Omental fat pad (tissue), 4 donors: ENCODE measurements at places on chromosomes 13 and 19.

GRCh38 chr13:112692104-112692503, 2.3 kb downstream of the ATP11A start:
- DNase-seq: no peak

DNA sequence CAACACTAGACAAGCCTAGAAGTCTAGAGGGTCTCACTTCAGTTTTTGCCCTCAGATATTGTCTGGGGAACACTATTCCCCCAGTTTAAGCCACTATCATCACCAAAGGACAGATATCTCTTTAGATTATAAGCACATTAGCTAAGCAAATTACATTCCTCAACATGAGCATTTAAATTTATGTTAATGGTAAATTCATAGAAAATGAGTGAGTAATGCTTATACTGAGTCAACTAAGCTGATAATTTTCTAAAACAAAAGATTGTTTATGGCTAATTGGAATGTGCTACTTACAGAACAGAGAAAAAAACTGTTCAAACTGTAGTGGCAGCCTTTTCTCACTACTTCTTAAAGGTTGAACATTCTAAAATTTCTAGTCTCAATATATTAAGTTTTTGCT, 290.2 kb downstream of the SLITRK1 start:
- DNase-seq: no peak

- no peak for DNase-seq
Observed at GRCh38 chr13:22103046-22104027, 432.5 kb downstream of the FGF9 start.

DNA sequence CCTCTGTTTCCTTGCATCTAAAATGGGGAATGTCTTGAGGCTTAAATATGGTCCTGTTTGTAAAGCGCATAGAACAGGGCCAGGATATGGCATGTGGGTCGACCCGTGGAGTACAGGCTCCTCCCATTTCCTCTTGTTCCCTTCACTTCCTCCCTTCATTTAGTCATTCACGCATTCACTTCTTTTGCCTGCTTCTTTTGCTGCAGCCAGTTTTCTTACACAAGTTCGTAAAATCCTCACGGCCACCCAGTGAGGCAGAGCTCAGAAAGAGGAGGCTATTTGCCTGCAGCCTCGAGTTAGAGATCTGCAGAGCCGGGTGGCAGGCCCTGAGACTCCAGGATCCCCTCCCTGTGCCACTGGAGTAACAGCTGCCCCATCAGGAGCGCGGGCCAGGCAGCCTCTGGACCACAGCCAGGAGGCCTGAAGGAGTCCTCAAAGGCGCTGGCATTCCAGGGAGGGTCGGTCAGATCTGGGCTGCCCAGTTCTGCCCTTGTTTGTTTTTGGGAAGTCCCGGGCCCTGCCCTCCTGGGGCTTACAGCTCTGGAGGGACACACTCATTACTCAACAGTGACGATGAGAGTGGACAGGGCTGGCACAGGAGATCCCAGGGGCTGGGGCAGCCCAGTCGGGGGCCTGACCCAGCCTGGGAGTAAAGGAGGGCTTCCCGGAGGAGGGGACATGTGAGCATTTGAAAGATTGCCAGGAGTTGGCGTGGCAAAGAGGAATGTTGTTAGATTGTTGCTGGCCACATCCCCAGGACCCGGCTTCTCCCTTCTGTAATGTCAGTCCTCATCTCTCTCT, 4.6 kb downstream of the PPP5C start:
- no peak for DNase-seq

GRCh38 chr13:35874704-35875103, 256.5 kb downstream of the DCLK1 start:
- DNase-seq: no peak

GRCh38 chr13:41013835-41014234, 5.3 kb downstream of the ELF1 start:
- DNase-seq: no peak

DNA sequence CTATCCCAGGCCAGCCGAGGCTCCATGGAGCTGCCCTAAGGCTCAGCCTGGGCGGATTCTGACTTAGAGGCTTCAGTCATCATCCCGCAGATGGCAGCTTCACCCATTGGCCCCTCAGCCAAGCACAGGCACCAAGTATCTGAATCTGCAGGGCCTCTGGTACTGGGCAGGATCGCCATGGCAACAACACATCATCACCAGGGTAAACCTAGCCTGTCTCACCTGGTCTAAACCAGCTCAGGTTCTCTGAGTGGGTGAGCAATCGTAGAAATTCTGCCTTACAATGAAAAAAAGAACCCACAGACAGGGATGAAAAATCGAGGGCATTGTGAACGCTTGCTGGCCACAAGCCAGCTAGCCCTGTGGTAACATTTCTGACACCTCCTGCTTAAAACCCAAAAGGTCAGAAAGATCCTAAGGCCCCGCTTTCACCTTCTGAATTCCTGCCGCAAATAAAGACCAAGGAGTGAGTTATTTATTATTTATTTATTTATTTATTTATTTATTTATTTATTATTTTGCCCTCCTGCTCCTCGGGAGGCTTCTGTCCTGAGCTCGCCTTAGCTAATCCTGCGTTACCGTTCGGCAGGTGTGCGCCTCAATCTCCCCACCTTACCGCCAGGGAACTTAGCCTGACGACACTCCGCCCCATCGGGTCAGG, 12.0 kb upstream of the CEACAM21 start:
- no peak for DNase-seq
